ENCODE measurements at places on chromosomes 4 and X.

DNA sequence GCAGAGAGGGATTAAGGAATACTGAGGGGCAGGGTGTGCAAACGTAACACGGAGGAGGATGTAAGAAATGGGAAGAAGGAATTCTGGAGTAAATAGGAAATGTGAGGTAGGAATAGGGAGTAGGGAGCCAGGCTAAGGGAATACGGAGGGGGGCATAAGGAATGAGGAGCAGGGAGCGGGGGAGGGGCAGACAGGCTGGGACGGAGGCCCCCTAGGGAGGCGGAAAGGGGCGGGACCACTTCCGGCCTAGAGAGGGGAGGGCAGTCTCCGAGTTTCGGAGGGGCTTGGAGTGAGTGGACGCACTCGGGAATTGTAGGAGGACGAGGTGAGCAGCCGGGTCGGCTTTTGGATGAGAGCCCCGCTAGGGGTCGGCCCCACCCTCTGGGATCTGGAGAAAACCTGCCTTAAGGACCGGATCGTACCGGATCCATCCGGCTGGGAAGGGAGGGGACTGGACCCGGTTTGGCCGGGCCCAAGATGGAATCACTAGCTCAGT, 612 bp downstream of the MAGED2 start:
- peak; percentile 3 for DNase-seq

DNA sequence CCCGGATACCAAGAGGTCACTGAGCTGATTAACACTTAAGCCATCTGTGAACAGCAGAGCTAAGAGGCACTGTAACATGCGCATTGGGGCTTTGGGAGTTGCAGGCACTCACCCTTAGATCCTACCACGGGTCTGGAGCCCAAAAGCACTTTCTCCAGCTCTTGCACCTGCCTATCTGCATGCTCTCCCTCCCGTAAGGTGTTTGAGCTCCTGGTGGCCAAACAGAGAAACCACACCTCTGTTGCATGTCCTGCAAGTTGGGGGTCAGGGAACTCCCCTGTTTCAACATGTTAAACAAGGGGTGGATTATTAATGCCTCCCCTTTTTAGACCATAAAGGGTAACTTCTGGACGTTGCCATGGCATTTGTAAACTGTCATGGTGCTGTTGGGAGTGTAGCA, 49.8 kb downstream of the GYPA start:
- DNase-seq = no peak

- DNase-seq = no peak
Observed at GRCh38 chrX:82765811-82766210, 742.3 kb upstream of the POU3F4 start.

DNA sequence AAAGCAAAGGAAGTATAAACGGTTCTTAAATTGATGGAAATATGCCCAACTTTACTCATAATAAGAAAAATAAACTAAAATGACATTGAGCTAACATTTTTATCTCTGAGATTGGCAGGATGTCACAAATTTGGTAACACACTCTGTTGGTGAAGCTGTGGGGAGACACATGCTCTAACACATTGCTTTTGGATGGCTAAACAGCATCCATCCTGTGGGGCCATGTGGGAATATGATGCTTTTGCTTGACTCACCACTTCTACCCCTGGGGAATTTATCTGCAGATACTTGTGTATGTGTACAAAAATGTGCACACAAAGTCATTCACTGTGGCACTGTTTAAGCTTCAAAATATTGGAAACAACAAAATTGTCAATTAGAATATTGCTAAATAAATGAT, 100.2 kb downstream of the ANAPC4 start:
- DNase-seq = no peak

DNA sequence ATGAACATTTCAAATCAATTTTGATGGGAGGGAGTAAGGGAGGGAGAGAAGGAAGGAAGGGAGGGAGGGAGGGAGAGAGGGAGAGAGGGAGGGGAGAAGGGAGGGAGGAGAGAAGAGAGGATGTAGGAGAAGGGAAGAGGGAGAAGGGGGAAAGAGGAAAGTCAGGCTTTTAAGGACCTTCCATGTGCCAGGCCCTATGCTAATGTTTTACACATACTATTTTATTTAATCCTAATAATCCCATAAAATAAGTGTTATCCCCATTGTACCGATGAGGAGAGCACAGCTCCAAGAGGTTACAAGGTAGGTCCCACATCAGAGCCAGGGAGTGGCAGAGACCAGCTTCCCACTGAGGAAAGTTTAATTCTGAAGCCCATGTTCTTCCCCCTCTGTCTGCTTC, 341.9 kb downstream of the RAB28 start:
- no peak for DNase-seq

DNA sequence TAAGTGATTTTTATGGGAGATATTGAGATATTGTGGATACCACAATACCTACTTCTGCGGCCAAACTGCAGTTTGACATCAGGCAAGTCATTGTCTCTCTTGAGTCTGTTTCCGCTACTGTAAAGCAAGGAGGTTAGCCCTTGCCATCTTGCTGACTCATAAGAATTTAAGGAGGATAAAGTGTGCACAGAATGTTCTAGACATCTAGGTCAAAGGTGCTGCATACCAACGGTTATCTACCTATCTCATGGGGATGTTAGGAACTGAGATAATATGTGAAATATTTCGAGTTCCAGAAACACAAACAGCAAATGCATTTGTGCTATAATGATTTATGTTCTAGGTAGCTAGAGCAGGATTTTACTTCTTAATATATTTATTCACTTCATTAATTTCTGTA, 211.5 kb upstream of the NR3C2 start:
- no peak for DNase-seq

DNA sequence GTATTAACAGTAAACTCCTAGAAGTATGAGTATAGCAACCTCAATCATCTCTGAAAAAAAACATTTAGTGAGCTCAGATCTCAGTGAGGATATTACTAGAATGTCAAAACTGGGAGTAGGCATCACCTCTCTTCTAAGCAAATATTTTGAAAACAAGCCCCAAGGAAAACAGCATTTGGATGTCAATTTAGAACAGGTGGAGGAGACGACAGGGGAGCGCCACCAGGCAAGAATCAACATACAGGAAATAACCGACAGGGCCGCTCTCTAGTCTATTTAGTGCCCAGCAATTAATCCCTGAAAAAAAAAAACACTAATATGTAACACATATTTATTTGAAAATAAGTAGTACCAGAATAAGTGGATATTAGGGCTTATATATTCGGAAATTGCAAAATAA, 940.3 kb upstream of the ADGRL3 start:
- DNase-seq = no peak

GRCh38 chr4:88320780-88321373, 36.5 kb upstream of the PPM1K start:
- no peak for DNase-seq

GRCh38 chrX:115178473-115178872, 10.7 kb upstream of the RBMXL3 start:
- no peak for DNase-seq

DNA sequence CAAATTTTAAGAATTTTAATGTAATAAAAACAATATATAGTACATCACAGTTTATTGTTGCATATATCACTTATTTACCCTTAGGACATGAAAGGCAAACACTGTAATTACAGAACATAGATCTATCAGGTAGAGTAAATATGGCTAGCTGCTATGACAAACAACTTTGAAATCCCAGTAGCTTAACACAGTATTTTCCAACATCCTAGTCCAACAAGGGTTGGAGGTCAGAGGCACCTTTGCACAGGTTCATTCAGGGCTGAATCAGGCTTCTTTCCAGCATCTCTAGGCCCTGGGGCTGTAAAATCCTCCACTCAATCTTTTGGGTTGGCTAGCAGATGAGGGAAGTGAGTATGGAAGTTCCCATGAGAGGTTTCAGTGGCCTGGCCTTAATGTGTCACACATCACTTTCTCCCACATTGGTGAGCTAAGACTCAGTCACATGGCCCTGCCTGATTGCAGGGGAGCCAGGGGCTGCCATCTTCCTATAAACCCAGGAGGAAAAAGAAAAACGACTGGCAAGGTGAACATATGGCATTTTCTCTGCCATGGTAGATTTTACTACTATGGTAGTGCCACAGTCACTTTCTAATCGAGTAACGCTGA, 32.9 kb downstream of the HERC6 start:
- no peak for DNase-seq

GRCh38 chr4:185837415-185838103, 25.6 kb upstream of the SORBS2 start:
- no peak for DNase-seq

- no peak for DNase-seq
Observed at GRCh38 chr4:98493296-98493695, 165.1 kb downstream of the TSPAN5 start.

GRCh38 chr4:48248559-48248953, 21.1 kb downstream of the TEC start:
- DNase-seq = no peak

GRCh38 chr4:177640864-177641263, 198.6 kb upstream of the AGA start:
- no peak for DNase-seq

GRCh38 chr4:148071009-148071408, 339.1 kb downstream of the ARHGAP10 start:
- no peak for DNase-seq

DNA sequence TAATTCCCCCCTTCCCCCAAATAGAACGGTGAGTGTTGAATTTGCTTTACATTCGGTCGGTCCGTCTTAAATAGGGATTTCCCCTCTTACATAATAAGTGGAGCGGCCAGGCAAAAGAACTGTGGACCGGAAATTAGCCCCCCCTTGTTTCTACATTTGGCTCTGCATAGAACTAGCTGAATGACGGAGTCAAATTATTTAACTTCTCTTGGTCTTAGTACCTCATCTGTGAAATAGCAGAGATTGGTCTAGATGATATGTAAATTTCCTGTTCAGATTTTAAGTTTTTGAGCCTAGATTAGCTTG, 1.3 kb downstream of the SPATA18 start:
- no peak for DNase-seq

- DNase-seq = no peak
Observed at GRCh38 chrX:97705936-97706335, 822.2 kb downstream of the RPA4 start.

GRCh38 chr4:182700362-182701160, 216.6 kb downstream of the DCTD start:
- DNase-seq = no peak

GRCh38 chr4:78797777-78798284, 21.7 kb downstream of the BMP2K start:
- DNase-seq = no peak

- no peak for DNase-seq
Observed at GRCh38 chr4:123398853-123399626, 2.4 kb downstream of the SPRY1 start.

Measured in NCI-H187 (cell line).